MG63 (cell line): ENCODE measurements at places on chromosomes 1 and 21.
A peak's percentile ranks its signal among the peaks of the same experiment; 100 is the strongest.

DNA sequence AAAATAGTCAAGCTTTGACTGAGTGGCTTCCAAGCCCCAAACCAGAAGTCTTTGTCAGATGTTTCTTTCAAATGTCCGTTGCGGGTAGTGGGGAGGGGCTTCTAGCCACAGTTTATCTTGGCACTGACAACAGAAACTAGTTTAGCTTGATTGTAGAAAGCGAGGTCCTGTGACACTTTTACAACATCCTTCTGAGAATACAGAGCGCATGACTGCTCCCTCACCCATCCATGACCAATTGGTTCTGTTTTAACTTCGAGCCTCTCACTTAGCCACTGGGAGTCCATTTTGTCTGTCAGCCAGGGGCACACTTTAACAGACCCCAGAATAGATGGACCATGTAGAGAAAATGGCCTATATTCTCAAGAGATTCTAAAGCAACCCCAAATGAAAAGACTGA, 199.2 kb upstream of the ST6GALNAC5 start:
- DNase-seq: no peak

DNA sequence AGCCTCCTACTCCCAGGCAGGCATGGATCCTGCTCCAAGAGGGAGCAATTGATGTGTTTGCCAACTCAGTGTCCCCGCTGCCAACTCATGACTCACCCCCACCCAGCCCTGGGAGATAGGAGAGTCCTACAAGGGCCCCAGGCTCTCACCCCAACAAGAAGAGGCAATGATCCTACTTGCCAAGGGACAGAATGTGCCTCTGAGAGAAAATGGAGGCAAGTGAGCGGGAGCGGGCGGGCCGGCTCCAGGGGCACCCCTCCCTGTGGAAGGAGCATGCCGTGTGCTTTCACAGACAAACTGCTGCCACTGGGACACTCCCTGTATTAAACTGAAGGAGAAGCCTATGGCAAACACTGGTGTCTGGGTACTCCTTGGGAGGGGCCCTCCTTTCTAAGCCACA, 16.7 kb downstream of the PKP1 start:
- peak; percentile 94 for DNase-seq

GRCh38 chr1:88875595-88875994, 15.8 kb downstream of the GTF2B start:
- no peak for DNase-seq

- peak; percentile 97 for DNase-seq
Measured at GRCh38 chr21:45363921-45364467, 41.0 kb upstream of the COL18A1 start.

DNA sequence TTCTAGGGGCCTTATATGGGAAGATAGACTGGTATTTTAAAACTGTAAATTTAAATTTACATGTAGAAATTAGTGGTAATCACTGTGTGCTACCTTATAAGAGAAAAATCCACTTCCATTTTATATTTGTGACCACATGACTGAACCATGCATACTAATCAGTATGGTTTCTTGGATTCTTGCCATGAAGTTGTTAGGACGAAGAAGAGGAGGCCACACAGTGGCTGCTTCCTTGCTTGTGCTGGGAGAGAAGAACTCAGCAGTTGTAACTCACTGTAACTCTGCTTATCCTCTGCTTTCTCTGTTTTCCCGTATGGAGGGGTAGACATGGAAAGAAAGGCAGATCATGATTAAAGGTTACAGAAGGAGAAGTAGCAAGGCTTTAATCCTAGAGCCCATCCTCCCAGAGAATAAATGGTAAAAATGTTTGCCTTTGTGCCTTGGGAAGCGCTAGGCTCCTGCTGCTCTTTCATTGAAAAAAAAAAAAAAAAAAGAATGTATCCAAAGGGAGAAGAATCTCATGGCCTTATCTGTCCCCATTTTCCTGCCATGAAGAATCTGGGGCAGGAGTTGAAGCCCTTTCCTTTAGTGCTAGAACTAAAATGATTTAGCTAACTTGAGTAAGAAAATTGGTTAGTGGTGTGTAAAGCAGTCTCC, 32.4 kb downstream of the KCTD3 start:
- no peak for DNase-seq

GRCh38 chr1:55172272-55172671, 42.9 kb downstream of the USP24 start:
- DNase-seq: no peak

- no peak for DNase-seq
Measured at GRCh38 chr1:118960026-118960561, 28.0 kb downstream of the TBX15 start.

DNA sequence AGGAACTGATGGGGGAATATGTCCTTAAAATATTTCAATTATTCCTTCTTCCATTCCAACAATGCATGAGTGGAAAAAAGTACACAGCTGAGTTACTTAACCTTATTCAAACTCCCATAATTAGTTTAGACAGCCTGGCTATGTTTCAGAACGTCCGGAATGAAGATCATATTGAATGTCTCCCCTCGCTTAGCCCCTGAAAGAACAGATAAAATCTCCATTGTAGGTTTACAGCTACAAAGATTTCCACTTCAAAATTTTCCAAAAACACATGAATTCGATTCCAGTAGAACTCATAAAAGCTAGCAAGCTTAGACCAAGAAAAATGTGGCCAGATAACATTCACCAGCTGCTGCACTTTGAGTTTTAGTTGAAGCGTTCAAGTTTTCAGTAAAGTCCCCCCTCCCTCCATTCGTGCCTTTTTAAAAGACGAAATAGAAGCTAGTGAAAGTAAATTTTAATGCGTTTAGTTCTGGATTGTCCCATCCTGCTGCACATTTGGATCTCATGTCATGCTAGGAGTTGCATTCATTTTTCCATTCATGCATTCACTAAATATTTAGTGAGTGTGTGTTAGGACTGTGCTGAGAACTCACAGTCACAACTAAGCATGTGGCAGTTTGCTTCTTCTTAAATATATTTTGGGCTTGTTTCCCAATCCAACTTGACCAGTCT, 29.4 kb upstream of the SSX2IP start:
- no peak for DNase-seq

- DNase-seq: no peak
Measured at GRCh38 chr1:214329470-214330220, 48.7 kb downstream of the SMYD2 start.

- DNase-seq: no peak
Measured at GRCh38 chr1:101178341-101178687, 58.5 kb upstream of the S1PR1 start.

DNA sequence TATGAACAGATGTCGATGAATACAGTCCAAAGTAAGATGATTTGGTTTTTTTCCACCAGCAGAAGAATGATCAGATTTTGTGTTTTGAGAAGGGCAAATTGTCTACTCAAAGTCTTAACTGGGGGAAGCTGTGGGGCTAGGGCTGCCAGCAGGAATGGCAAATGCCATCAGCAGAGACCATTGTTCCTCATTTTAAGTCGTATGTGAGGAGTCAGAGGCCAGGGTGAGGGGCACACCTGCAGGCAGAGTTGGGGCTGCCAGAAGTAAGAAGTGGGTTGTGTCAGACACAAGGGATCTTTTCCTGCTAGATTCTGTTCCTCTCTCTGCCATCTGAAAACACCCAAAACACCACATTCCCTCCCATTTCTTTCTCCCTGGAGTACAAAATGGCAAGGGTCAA, 8.7 kb downstream of the PARK7 start:
- DNase-seq: no peak

GRCh38 chr1:203522237-203522636, 28.3 kb downstream of the OPTC start:
- DNase-seq: peak; percentile 85

GRCh38 chr1:82153272-82153629, 352.5 kb downstream of the ADGRL2 start:
- no peak for DNase-seq

- no peak for DNase-seq
Measured at GRCh38 chr1:2805801-2806430, 4.4 kb upstream of the TTC34 start.

GRCh38 chr1:41927118-41927517, 8.4 kb upstream of the HIVEP3 start:
- DNase-seq: no peak

GRCh38 chr1:5901841-5902240, 90.4 kb downstream of the NPHP4 start:
- DNase-seq: no peak

DNA sequence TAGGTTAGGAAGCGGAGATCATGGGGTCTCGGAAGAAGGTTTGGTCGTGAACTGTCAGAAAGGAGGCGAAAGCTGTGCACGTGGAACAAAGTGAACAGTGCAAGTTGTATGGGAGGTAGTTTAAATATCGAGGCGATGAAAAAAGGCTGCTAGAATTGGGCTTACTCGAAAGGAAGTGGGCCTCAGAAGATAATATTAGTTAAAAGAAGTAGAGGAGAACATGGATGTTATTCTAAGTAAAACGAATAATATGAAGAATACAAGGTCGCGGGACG, 571 bp downstream of the WDR3 start:
- no peak for DNase-seq

GRCh38 chr1:103177108-103177775, 68.9 kb upstream of the COL11A1 start:
- no peak for DNase-seq

GRCh38 chr1:109578947-109579443, 30.6 kb downstream of the GNAI3 start:
- peak; percentile 82 for DNase-seq

- no peak for DNase-seq
Measured at GRCh38 chr1:48750109-48750508, 26.6 kb downstream of the BEND5 start.

DNA sequence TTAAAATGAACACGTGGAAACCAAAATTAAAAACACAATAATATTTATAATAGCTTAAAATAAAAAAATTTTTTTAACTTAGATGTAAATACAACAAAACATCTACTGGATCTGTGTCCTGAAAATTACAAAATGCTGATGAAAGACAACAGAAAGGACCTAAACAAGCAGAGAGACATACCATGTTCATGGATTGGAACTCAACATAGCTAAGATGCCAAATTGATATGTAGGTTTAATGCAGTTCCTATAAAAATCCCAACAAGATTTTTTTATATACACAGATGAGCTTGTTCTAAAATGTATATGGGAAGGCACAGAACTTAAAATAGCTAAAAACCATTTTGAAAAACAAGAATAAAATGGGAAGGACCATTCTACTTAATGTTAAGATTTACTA, 81.4 kb downstream of the TRIM11 start:
- DNase-seq: no peak

DNA sequence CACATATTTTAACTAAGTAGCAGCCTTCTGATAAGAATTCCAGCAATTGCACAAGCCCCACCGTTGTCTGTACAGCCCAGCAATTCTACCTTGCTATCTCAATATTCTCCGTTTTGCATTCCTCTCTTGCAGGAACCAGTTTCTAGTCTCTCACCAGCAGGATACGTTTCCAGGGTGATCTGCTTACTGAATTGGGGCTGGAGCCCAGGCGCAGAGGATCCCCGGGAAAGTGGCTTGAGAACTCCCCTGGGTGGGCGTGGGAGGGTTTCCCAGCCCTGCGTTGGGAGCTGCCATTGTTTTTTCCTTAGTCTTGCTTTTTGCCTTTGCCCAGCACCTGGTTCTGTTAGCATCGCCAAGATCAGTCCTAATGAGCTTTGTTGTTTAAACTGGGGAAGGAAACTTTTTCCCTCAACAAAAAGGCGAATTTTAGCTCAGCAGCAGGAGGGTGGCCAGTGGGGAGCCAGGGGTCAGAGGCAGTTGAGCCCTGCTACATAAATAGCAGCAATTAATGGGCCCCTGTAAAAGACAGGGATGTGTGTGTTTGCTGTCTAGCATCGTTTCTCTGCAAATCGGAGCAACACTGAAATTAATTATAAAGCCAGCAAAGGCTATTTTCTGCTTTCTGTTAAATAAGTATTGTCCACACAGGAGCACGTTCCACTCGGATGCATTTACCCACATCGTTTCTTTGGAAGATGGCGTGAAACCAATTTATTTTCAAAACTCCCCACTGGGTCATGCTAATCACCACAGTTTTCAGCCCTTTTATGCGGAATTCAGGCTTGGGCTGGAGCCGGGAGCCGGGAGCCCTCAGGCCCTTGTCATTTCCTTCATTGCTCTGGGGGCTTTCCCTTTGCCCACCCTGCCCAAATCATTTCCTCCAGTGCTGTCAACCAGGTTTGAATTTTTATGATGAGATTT, 36.6 kb downstream of the HUNK start:
- DNase-seq: no peak

- DNase-seq: peak; percentile 40
Measured at GRCh38 chr1:13586001-13586400, 2.4 kb downstream of the PDPN start.

DNA sequence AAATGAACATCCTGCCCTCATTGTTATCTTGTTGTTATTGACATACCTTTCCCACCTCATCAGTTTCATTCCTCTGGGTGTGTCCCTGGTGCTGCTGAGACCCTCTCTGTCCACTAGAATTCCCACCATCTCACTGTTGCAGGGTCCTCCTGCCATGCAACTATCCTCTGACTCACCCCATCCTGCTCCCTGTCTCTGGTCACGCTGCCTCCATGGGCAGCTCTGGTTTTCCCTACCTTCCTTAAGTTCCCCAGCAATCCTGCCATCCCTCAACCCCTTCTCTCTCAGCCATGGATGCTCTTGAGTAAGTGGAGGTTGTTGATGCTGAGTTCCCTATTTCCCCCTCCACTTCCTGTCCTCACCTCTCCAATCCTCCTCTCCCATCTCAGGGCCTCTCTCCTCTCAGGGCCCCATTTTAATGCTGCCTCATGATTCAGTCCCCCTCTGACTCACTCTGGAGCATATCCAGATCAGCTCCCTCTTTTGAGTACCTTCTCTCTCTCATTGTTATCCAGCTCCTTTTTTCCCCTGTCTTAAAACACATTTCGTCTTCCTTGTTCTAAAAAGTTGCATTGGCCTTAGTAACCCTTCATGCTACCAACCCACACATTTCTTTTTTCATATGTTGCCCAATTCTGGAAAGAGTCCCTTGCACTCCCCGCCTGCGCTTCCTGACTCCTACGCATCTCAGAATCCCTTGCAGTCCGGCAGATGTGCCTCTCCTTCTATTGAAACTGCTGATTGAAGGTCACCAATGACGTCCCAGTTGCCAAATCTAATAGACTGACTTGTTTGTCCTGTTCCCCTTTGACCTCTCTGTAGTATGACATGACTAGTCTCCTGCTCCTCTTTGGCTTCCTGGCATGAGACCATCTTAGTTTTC, 92.0 kb downstream of the CNIH3 start:
- peak; percentile 46 for DNase-seq

GRCh38 chr1:23114424-23115079, 54.1 kb downstream of the LUZP1 start:
- no peak for DNase-seq

- DNase-seq: no peak
Measured at GRCh38 chr1:241638909-241639622, 1.1 kb downstream of the CHML start.

- DNase-seq: no peak
Measured at GRCh38 chr1:165436994-165437393, 7.9 kb downstream of the RXRG start.

GRCh38 chr21:31220575-31220974, 123.5 kb downstream of the TIAM1 start:
- peak; percentile 28 for DNase-seq

DNA sequence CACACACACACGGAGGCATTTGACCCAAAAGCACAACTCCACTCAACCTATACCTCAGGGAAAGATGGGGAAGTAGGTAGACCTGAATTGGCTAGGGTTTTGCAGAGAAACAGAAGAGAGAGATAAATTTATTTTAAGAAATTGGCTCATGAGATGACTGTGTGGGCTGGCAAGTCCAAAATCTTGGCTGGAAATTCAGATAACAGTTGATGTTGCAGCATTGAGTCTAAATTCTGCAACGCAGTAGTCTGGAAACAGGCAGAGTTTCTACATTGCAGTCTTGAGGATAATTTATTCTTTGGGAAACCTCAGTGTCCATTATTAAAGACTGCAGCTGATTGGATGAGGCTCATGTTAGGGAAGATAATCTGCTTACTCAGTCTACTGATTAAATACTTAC, 4.3 kb upstream of the LCE2B start:
- no peak for DNase-seq

- DNase-seq: no peak
Measured at GRCh38 chr1:161073474-161074121, 3.9 kb upstream of the ARHGAP30 start.
